Stimulated activated CD4-positive, alpha-beta T cell treated with anti-CD3 and anti-CD28 coated beads, Interleukin-1b, Interleukin-23, amount 100 ng/mL, for 4 hours (primary cell): ENCODE measurements at places on chromosomes 1 and 21.

- peak; percentile 61 for DNase-seq
Observed at GRCh38 chr1:203038891-203039608, 12.8 kb downstream of the PPFIA4 start.

DNA sequence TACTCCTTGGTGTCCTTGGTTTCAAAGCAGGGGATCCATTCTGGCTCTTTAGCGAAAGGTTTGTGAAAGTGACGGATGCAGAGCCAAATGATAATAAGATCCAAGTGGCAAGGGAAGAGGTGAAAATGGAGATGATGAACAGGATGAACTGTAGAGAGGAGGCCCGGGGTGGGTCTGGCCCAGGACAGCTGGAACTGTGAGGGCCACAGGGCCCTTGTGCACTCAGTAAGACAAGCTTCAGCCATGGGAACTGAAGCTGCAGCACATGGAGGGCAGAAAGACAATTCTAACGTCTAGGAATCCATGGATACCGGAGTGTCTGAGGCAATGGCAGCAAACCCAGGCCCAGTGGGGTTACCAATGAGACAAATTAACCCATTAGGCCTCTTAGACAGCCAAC lies 4.8 kb downstream of the KCNA2 start:
- no peak for DNase-seq

DNA sequence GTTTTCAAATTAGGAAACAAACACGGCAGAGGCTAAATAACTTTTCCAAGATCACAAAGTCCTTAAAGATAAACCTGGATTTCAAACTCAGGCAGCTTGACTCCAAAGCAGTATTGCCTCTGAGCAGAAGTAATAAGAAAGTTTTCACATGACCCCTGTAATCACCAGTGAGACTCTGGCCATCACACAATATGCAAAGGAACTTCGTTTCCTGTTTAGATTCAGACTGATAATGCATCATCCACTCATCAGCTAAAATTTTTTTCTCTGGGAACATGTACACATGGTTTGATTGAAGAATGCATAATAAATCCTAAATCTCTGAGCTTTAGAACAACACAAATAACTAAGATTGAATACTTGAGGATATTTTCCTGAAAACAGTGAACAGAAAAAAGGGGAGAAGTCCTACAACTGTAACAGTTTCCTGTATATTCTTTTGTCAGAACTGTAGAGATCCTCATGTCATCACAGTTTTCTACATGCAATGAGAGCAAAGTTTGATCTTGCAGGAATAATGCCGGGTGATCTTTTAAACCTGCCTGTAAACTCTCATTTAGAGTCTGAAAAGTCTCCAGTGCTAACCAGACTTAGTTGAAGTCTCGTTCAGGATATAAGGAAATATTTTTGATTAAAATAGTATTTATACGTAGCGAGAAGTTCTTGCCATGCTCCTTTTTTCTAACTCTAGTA lies 225.3 kb downstream of the SPATA17 start:
- DNase-seq: no peak

DNA sequence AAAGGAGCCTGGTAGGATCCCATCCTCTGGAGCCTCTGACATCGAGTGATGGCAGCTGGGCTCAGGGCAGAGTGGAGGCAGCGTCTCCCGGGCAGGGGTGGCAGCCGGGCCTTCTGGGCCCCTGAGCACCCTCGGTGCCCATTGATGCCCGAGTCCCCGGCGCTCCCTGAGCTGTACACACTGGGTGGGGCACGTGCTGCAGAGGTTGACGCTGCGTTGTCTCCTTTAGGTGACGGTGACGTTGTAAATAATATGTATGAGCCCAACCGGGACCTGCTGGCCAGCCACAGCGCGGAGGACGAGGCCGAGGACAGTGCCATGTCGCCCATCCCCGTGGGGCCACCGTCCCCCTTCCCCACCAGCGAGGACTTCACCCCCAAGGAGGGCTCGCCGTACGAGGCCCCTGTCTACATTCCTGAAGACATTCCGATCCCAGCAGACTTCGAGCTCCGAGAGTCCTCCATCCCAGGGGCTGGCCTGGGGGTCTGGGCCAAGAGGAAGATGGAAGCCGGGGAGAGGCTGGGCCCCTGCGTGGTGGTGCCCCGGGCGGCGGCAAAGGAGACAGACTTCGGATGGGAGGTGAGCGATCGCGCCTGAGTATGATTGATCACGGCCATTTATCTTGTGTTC lies 117.0 kb downstream of the PRDM16 start:
- no peak for DNase-seq

DNA sequence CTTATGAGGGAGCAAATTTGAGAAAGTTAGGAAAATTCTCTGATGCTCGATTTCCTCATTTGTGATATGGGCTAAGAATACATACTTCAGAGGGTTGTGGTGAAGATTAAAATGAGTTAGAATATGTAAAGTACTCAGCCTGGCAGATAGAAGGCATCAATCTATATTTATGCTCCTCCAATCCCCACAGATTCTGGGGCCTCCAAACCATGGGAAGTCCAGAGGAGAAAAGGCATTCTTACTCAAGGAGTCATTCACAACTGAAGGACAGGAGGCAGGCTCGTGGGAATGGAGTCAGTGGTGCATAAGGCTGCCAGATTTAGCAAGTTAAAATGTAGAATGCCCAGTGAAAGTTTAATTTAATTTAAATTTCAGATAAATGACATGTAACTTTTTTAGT lies 330.0 kb upstream of the POU3F1 start:
- DNase-seq: no peak
